ENCODE measurements at places on chromosomes 6 and 20. TPM values are rescaled to one million over a fixed set of nuclear protein-coding genes. Genes with fewer than 3 reads are reported as not detected.

- no peaks in the 10 kb centered on the region for H3K27me3 ChIP-seq
- H3K27ac ChIP-seq: no peak overlapping the region
- peaks cover 19% of the 10 kb centered on the region for H3K4me1 ChIP-seq
- DNase-seq: no peak
- H3K4me3 ChIP-seq: no peak overlapping the region
These were observed 625 bp upstream of the ECHDC1 start for GRCh38 chr6:127343809-127344659.

DNA sequence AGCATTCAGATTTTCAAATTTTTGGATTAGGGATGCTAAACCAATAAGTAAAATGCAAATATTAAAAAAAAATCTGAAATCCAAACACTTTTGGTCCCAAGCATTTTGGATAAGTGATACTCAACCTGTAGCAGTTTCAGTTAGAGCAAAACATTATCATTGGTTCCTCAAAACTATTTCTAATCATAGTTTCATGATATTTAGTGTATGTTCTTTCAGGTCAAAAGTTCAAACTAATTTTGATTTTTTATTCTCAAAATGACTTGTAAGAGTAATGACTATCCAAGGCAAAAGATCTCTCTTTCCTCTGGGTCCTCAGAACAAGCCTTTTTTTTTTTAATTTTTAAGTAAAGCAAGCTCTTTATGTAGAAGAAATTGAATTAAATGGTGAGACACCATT, 64.0 kb upstream of the TFB1M start:
- H3K4me3 ChIP-seq: no peak overlapping the region
- DNase-seq: no peak
- H3K27ac ChIP-seq: no peak overlapping the region
- no peaks in the 10 kb centered on the region for H3K4me1 ChIP-seq
- H3K27me3 ChIP-seq: no peaks in the 10 kb centered on the region

DNA sequence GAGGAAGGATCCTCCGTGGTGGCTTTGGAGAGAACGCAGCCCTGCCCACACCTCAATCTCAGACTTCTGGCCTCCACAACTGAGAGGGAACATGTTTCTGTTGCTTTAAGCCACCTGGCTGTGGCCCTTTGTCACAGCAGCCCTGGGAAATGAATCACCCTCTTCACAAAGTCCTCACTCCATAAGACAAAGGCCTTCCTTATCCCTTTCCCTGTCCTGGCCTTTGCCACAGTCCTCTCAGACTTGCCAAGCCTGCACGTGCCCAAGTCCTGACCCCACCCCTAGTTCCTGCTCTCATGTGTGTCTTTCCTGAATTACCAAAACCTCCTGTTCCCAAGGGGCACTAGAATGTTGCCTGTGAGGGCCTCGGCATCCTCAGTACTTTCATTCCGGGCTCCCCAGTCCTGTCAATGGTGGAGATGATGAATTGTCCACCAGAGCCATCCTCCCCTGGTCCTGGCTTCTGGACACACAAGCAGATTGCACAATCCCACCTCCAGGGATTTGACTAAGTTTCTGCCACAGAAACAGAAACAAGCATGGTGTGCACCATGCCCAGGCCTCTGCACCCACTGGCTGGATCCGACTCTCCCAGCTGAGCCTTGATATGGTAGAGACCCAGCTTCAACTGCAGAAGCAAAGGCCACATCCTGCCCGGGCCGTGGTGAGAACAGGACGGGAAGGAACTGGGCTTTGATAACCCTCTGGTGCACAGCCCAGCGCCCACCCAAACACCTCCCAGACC, 232.6 kb upstream of the PDE10A start:
- H3K27me3 ChIP-seq: no peaks in the 10 kb centered on the region
- H3K27ac ChIP-seq: no peak overlapping the region
- DNase-seq: no peak
- H3K4me1 ChIP-seq: no peaks in the 10 kb centered on the region

Gene STMND1
- not detected for total RNA-seq

DNA sequence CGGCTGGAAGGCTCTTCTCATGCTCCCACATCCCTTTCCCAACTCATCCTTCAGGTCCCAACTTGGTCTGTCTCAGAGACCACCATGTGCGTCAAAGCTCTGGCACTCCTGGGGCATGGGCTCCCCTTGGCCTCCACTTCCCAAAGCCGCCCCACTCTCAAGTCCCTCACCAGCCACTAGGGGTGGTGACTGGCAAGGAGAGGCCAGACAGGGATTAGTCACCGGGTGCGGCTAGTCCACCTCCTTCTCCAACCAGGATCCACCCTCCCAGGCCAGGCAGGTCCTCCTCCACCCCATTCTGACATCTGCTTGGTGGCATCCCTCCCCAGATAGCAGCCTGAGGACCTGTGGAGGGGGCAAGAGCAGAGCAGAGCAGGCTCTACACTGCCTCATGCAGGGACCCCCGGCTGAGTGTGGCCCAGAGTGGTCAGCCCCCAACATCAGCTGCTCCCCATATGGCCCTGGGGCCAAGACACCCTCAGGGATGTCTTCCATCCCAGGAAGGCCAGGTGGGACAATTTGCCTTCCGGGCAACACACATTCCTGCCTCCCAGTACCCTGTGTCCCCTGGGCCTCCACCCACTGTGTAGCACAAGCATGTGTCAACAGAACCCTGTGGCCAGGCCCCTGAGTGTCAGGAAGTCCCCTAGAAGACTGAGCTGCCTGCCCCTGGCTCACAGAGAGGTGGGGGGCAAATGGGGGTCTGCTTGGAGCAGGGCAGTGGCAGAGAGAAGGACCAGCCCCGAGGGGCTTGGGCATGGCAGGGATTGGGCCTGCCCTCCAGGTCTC, 29.2 kb downstream of the YTHDF1 start:
- no peaks in the 10 kb centered on the region for H3K36me3 ChIP-seq
- H3K27ac ChIP-seq: no peak overlapping the region

DNA sequence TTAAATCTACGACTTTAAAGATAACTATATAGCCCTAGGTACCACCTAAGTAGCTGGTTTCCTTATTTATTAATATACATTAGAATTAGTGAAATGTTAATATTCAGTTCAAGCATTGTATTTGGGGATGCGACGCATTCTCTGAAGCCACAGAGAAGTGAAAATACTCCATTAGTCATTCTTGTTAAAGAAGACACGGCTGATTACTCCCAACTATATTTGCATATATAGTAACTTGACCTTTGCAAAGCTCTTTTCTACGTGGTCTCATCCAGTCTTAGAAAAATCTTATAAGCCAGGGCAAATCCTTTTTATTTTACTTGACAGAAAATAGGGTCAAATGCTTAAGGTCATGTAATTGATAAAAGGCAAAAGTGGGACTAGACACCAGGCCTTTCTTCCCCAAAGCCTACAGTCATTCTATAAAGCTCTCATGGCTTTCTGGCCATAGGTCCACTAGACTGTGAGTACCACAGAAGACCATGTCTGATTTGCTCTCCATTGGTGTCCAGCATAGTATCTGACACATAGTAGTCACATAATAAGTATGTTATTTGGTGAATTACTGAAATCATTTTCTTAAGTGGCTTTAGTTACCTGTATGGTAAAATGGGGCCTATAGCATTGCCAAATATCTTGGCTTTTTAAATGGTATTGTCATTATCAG, 11.3 kb downstream of the ZHX3 start:
- H3K4me3 ChIP-seq: no peak overlapping the region
- peaks cover 12% of the 10 kb centered on the region for H3K4me1 ChIP-seq
- no peaks in the 10 kb centered on the region for H3K36me3 ChIP-seq

DNA sequence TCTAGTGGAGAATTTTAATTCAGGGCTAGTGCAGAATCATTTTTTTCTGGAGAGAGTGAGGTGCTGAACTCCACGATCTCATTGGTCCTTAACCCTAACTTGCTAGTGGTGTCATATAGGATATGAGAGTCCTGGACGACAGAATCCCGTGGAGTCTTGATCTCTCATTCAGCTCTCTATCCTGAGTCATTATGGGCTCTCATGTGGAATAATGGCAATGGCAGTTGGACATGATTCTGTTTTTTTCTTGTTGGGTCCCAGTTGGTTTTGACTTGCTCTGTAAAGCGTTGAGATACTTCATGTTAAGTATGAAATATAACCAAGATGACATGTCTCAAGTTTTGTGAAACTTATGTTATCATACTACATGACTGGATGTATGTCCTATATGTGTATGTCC, 6.3 kb upstream of the RNF144B start:
- DNase-seq: no peak
- no peaks in the 10 kb centered on the region for H3K4me1 ChIP-seq
- no peak overlapping the region for H3K27ac ChIP-seq
- H3K27me3 ChIP-seq: peaks cover 12% of the 10 kb centered on the region

DNA sequence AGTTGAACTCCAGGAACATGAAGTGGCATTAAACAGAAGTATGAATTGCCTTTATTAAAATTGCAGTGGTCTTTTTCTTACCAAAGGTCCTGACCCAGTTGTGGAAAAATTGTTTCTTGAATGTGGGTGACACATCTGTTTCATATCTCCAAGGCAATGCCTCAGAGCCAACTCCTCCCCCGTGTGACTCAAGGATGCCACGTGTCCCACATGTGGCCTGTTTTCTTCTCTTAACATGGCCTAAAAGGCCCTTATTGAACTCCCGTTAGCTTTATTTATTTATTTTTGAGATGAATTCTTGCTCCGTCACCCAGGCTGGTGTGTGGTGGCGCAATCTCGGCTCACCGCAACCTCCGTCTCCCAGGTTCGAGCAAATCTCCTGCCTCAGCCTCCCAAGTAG, 128.4 kb upstream of the ESR1 start:
- no peak overlapping the region for H3K4me3 ChIP-seq
- no peak for DNase-seq
- peaks cover 11% of the 10 kb centered on the region for H3K27me3 ChIP-seq
- no peaks in the 10 kb centered on the region for H3K36me3 ChIP-seq
- H3K4me1 ChIP-seq: peaks cover 10% of the 10 kb centered on the region
- H3K27ac ChIP-seq: no peak overlapping the region

Gene GJA10
- 0.35 TPM for total RNA-seq

Gene TSPO2
- total RNA-seq: not detected
